ENCODE measurements at places on chromosomes 5 and 9.

GRCh38 chr9:129109537-129109903 lies 1.1 kb downstream of the CRAT start:
- DNase-seq = no peak

- no peak for DNase-seq
These were observed 690.4 kb upstream of the MEF2C start for GRCh38 chr5:89573345-89573744.

DNA sequence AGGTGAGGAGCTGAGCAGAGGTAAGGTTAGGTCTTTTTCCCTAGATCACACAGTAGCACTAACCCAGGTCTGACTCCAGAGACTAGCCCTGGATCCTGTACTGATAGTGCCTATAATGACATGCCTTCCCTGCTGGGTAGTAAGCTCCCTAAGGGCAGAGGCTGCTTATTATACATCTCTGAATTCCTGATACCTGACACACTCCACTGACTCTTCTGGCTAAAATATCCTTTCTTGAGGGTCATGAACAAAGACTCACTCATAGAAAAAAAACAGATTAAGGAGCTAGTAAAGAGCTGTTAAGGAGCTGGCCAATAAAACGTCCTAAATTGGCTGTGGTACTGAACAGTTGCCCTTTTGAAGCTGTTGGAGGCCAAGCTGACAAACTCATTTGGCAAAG lies 149.0 kb upstream of the ITGA1 start:
- DNase-seq = no peak

DNA sequence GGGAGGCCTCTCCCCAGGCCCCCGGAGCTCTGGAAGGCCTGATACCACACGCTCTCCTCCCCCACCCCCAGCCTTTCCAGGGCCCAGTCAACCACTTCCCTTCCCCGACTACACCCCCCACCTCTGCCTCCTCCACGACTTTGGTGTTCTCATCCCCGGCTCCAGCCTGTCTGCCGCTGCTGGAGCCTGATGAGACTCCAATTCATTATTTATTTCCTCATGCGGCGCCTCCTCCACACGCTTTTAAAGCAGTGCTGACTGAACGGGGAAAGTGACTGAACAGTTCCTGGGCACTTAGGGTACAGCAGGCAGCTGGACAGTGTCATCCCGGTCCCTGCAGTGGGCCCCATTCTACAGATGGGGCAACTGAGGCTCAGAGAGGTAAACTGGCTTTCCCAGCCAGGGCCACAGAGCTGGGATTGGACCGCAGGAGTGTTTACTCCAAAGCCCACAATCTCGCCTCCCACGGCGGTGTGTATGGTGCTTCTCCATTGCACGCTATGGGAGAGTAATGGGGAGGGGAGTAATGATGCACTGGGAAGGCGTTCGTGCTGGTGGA lies 15.9 kb upstream of the RPL26L1 start:
- no peak for DNase-seq

GRCh38 chr5:165559645-165560044 lies 2054.2 kb downstream of the MAT2B start:
- no peak for DNase-seq

GRCh38 chr5:35058374-35058788 lies 10.6 kb upstream of the AGXT2 start:
- no peak for DNase-seq

GRCh38 chr5:65577141-65577540 lies 14.0 kb downstream of the PPWD1 start:
- no peak for DNase-seq

All from mucosa of gallbladder (tissue), 1 donor.